ENCODE measurements at places on chromosomes 12 and 14.
A peak's percentile ranks its signal among the peaks of the same experiment; 100 is the strongest.

- no peak for DNase-seq
Measured at GRCh38 chr14:22878271-22879246, 4.5 kb upstream of the REM2 start.

- peak; percentile 78 for DNase-seq
Measured at GRCh38 chr14:85528897-85529631, 880 bp upstream of the FLRT2 start.

- DNase-seq = no peak
Measured at GRCh38 chr12:48878548-48878947, 12.9 kb upstream of the RND1 start.

DNA sequence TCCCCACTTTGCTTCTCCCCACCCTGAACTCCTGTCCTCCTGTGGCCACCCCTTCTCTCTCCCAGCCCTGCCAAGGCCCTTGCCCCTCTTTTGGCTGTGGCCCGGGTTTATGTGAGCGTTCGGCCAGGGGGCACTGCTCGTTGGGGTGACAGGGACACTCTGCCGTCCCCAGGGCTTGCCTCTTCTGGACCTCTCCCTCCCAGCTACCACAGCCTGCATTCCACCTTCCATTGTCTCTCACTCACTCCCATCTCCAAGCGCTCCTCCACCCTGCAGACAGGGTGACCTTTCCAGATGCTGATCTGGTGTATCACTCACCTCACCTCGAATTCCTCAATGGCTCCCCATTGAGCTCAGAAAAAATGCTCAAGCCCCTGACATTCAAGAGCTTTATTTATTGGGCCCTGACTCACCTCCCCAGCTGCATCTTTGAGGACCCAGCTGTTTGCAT, 1.4 kb downstream of the SERPINA9 start:
- DNase-seq = no peak

- no peak for DNase-seq
Measured at GRCh38 chr12:93671044-93671443, 6.1 kb upstream of the CRADD start.

GRCh38 chr12:64782191-64782876, 23.1 kb upstream of the GNS start:
- no peak for DNase-seq

DNA sequence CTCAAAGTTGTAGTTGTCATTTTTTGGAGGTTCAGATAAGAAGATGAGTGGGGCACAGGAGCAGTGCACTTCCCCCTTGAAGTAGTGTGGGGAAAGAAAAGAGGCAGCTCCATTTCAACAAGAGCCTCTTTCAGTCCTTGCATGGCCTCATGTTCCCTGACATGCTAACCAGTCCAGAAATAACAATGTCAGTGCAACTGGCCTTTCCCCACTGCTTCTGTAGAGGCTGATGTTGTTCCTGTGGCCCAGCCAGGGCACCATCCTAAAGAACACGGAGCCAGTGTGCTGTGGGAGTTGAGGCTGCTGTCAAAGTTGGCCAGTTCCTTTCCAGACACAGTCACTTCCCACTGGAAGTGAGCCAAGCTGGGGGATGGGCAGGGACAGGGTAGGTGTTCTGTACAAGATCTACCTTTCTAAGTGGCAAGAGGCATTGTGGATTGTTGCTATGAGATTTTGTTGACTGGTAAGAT, 77.7 kb upstream of the SLC38A2 start:
- peak; percentile 41 for DNase-seq

DNA sequence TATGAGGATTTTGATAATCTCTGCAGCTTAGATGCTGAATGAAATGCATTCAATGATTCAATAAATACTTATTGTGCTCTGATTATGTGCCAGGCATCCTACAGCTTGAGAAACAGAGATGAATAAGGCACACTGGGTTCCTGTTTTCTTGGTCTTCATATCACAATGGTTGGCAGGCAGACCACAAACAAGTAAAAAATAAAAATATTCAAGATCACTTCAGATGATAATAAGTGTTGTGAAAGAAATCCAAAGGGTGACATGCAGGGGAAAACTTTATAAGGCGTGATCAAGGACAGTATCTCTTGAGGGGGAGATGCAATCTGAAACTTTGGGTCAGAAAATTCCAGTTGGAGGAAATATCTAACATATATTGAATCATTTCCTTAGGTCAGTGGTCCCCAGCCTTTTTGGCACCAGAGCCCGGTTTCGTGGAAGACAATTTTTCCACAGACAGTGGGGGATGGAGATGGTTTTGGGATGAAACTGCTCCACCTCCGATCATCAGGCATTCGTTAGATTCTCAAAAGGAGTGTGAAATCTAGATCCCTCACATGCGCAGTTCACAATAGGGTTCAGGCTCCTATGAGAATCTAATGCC, 73.7 kb upstream of the RAP1B start:
- DNase-seq = peak; percentile 23

DNA sequence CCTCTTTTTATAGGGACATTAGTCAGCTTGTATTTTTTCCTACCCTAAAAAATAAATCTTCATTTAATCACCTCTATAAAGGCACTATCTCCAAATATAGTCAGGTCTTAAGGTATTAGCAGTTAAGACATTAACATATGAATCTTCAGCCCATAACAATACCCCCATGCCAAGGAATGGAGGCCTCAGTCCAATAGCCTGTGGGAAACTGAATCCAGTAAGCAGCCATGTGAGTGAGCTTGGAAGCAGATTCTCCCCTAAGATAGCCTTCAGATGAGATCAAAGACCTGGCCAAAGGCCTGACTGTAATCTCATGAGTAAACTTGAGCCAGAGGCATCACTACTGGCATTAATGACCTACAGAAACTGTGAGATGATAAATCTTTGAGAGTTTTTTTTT, 232.1 kb upstream of the SYT10 start:
- DNase-seq = no peak

- DNase-seq = no peak
Measured at GRCh38 chr12:2051700-2052621, 826 bp upstream of the CACNA1C start.

- peak; percentile 68 for DNase-seq
Measured at GRCh38 chr12:105279460-105280056, 43.6 kb upstream of the APPL2 start.

DNA sequence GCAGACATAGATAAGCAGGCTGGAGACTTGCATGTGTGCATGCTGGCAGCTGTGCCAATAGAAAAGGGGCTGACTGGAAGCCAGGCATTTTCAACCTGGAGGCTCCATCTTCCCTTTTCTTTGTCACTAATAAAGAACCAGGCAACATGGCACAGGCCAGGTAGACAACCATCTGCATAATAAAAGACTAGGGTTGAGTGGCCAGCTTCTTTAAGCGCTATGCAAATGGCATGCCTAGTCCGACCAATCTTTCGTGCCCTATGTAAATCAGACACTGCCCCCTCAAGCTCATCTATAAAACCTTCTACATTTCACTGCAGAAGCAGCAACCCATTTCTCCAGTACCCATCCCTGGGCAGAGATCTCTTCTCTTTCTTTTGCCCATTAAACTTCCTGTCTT, 4.6 kb upstream of the KLRC1 start:
- DNase-seq = no peak

- DNase-seq = no peak
Measured at GRCh38 chr12:26021534-26021933, 63.1 kb downstream of the RASSF8 start.

DNA sequence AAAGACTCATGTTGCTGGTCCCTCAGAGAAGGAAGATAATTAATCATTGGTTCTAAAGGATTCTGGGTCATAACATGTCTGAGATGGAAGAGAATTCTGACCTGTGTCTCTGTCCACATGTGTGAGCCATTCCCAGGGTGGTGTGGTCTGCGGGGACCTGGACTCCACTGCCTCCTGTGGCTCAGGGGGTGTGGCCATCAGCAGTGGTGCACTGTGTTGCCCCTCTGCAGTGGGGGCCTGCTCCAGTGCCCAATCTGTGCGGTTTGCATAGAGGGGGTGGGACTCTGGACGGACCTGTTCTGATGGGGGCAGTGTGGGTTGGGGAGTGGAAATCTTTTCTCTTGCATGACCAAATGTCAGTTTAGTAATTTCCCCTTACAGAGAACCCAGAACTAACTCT, 13.5 kb downstream of the KRT85 start:
- no peak for DNase-seq

- peak; percentile 17 for DNase-seq
Measured at GRCh38 chr14:102760496-102761193, 16.6 kb upstream of the TRAF3 start.

DNA sequence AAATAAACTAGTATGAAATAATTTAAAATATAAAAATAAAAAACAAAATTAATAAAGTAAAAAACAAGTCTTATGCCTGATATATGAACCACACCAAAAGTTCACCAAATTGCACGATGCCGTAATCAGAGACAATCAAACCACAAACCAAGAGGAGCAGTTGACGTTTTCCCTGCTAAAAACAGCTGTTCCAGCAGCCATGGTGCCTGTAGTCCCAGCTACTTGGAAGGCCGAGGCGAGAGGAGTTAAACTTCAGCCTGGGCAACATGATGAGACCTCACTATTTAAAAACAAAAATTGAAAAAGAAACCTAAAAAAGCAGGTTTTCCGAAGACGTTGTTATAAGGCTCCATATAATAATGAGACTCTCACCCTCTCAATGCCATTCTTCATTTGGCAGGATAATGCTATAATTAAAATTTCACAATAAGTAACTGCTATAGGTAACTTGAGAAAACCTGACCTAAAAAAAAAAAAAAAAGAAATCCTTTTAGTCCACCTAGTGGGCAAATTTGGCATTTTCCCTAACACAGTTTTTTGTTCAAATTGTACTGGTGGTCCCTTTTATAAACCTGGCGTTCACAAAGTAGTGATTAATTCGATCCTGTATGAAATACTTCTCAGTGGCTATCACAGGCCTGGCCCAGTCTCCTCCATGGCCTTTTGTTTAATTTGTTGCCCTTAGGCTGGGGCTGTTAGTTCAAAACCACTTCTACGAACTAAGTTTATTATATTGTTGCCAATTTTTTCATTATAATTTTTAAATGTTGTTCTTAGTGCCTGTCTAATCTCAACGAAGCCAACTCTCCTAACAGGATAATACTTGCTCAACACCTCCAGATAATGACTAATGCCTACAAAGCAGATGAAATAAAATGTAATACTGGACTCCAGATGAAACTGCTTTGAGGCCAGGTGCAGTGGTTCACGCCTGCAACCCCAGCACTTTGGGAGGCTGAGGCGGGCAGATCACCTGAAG, 62.1 kb downstream of the TNFAIP2 start:
- peak; percentile 50 for DNase-seq

DNA sequence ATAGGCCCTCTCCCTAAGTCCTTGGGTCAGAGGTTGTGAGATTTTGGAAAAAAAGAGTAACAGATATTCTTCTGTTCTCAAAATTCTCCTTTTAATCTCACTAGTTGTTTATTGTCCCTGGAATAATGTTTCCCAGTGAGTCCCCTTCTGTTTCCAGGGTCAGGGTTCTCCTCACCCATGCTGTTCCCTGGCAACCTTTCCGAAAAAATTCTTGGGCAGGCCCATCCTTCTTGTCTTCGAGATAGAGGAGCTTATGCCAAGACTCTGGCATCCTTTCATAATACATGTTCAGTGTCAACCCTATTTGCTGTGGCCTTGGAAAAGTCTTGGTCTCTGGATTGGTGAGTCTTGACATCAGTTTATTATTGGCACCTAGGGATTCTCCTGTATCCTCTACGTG, 212.4 kb upstream of the FAR2 start:
- DNase-seq = no peak

- DNase-seq = no peak
Measured at GRCh38 chr14:106507354-106507753, 981.0 kb downstream of the TMEM121 start.

GRCh38 chr12:104285740-104286515, 17.6 kb upstream of the EID3 start:
- DNase-seq = peak; percentile 38

DNA sequence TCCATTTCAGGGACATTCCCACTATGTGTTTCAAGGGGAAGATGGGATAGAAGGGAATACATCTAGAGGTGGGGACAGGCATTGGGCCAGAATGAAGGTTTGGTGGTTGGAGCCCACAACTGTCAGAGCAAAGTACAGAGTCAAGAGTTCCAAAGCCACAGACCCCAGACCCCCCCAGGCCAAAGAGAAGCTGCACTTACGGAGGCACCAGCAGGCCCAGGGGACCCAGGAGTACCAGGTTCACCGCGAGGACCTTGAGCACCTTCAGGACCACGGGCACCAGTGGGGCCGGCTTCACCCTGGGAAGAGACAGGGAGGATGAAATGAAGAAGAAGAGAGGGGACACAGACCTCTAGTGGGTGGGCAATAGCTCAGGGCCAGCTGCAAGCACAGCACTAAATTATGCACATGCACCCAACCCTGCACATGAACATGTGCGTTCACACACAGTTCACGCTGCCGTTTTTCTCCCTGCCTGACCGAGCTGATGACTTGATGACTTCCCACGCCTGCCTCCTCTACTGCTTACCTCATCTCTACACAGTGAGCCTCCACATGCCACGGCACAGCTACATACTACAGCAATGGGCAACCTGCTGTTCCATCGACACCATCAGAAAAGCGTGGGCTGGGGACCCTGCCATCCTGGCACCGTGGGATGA, 16.7 kb downstream of the COL2A1 start:
- peak; percentile 12 for DNase-seq

- DNase-seq = no peak
Measured at GRCh38 chr14:53144244-53144643, 8.9 kb downstream of the DDHD1 start.

DNA sequence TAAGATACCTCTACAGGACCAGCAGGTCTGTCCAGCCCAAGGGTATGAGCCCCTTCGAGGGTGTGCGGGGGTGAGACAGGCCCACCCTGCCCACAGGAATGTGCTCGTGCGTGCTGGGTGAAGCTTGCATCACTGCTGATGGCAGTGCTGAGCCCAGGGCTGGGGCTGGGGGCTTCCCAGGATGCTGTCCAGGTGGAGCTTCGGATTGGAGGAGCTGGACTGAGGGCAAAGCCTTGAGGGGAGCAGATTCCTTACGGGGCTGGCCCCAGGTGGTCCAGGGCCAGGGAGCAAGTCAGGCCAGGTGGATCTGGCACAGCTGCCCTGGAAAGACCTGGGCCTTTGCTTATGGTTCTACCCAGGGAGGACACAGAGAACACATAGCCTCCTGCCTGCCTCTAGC, 2.5 kb upstream of the KRT85 start:
- DNase-seq = no peak

DNA sequence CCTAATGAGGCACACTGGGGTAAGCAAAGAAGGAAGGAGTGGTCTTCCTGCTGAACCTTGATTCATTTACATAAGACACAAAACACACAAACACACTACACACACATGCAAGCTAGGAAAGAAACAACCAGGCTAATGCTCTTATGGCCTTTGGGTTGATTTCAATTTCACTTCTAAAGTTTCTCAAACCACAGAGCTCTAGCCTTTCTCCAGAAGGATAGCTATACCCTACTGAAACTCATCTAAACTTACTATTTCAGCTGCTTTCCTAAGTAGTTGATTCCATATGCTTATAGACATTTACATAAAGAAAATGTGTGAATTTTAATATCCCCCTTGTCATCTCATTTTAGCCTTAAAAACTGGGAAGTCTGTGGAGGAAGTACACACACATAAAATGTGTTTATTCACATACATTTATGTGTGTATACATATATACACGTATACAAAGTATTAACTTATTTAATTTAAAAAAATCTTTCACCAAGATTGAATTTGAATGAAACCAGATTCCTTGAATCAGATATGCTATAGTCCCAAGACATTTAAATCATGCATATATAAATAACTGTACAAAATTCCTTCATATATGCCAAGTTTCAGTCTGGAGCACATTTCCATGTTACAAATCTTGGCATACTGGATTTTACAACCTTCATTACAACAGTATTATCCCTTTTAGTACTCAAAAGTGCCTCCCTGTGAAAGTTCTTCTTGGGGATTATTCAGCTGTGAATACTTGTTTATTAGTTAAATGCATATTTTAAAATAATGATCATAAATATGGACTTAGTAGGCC, 231.8 kb upstream of the NPAS3 start:
- no peak for DNase-seq

GRCh38 chr14:105326891-105327694, 12.5 kb downstream of the PACS2 start:
- DNase-seq = no peak

Measured in cardiac fibroblast (primary cell).